ENCODE measurements at places on chromosomes 13 and 19. TPM values are rescaled to one million over a fixed set of nuclear protein-coding genes. Genes with fewer than 3 reads are reported as not detected.

Gene RASL11A
- total RNA-seq, result 11.2 TPM

Gene ZNF181
- total RNA-seq, result 14.4 TPM

Gene ZNF534
- total RNA-seq, result 0.27 TPM

Gene PCP2
- 1.3 TPM for total RNA-seq

Gene FSD1
- total RNA-seq, result not detected

Gene ATP4B
- total RNA-seq, result not detected

Gene ZNF132
- 5.5 TPM for total RNA-seq

Gene FOXA3
- total RNA-seq, result not detected

Gene GRWD1
- total RNA-seq, result 16.9 TPM

GRCh38 chr13:22964245-22964966 is 216.4 kb upstream of the SGCG start:
- DNase-seq, result no peak

DNA sequence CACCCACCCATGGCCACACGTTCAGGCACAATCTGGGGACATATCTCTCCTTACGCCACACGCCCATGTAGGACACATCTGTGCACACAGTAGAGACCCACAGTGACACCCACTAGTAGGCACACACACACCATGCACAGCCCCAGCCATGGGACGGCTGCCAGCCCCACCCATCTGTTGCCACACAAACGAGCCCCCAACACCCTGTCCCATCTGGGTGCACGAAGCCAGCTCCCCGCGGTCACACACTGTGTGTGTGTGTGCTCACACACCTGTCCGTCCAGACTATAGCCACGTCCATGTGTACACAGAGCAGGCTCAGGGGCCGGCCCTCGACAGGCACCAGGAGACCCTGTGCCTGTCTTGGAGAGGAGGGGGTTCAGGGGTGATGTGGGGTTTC is 10.6 kb downstream of the ERFL start:
- no peak for DNase-seq

DNA sequence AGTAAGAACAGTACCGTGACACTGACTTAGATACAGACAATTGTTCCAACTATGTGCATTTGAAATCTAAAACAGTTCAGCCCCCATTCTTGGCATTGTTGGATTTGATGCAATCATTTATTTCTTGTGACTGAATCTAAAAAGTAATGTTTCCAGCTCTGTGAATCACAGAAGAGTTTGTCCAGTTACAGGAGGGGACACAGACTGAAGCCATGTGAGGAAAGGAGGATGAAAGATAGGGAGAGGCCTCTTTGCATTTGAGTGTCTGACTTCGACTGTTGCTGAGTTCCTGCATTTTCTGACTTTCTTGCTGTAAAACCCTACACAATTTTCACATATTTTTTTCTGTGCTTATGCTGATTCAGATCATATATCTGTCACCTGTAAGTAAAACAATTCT is 179.3 kb upstream of the PCDH17 start:
- no peak for DNase-seq

DNA sequence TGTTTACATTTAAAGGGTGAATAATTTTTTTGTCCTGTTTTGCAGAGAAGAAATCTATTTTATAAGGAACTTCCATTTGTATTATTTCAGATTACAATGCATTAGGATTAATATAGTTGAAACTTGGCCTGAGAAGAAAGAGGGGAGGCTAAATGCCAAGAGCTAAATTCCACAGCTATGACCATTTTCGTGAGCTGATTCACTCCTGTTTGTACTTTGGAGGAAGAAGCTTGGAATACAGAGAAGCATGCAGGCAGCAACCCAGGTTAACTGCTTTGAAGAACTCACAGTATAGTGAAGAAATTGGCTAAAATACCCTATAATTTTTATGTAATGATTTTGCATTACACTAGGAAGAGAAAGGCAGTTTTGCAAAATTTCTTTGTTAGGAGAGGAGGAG is 309.4 kb upstream of the KLF12 start:
- no peak for DNase-seq

GRCh38 chr13:104967836-104968630 is 1567.4 kb downstream of the EFNB2 start:
- DNase-seq, result no peak

GRCh38 chr13:46166947-46167610 is 14.9 kb downstream of the LCP1 start:
- no peak for DNase-seq

GRCh38 chr13:23639674-23640073 is 69.5 kb downstream of the TNFRSF19 start:
- DNase-seq, result no peak

DNA sequence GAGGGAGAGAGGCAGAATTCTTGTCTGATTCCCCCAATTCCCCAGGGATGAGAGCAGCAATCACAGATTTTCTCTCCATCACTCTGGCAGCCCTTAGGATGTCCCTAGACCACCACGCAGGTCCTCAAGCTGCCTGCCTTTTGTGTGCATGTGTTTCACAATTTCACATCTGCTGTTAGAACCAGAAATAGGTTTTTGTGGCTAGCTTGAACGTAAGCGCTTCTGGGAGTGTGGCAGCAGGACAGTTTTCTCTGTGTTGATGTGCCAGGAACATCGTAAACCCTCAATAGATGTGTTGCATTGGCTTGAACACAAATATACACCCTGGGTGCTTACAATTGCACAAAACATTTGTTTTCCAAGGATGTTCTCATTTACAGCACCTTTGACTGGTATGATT is 78.8 kb upstream of the TMTC4 start:
- DNase-seq, result no peak

DNA sequence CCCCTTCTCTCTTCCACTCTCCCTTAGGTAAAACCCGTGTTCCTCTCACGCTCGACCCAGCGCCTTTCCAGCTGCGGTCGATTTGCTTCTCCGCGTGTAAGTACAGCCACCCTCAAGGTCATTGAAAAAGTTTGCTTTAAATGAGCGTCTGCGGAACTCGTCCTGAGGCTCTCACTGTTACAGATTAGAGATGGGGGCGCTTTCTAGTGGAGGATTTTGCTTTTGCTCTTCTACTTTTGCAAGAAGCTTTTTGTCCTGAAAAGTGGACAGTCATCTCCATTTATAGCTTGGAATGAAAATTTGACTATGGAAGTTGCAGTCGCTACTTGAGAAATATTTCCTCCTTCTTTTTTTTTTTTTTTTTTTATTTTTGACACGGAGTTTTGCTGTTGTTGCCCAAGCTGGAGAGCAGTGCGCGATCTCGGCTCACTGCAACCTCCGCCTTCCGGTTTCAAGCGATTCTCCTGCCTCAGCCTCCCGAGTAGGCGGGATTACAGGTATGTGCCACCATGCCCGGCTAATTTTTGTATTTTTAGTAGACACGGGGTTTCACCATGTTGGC is 595 bp upstream of the RAB20 start:
- no peak for DNase-seq

GRCh38 chr19:48509467-48510194 is 2.0 kb downstream of the LMTK3 start:
- no peak for DNase-seq

DNA sequence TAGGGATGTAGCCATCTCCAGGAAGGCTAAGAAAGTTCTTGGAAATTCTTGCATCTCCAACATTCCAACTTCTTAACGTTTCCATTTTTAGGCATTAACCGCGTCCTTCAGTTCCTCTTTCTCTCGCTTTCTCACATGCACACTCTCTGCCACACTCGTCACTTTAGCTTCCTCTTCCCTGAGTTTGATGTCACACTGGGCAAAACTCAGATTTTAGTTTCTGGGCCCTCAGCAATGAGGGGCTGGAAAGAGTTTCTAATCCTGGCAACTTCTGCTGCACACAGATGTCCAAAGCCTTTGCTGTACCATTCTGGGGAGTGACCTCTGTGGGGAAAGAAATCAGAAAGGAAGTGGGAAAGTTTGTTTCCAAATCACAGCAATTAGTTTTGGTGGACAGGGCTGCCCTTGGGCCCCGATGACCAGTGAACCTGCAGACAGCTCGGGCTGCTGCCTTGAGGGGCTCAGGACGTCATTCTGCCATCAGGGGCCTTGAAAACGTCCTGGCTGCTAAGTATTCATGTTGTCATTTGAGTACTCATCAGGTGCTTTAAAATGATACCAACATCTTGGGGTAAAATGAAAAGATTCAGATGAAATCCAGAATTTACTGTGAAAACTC is 89.3 kb downstream of the KL start:
- no peak for DNase-seq

GRCh38 chr13:28220166-28220565 is 81.8 kb downstream of the PAN3 start:
- no peak for DNase-seq

- DNase-seq, result no peak
Measured at GRCh38 chr13:35014606-35015213, 72.6 kb downstream of the NBEA start.

DNA sequence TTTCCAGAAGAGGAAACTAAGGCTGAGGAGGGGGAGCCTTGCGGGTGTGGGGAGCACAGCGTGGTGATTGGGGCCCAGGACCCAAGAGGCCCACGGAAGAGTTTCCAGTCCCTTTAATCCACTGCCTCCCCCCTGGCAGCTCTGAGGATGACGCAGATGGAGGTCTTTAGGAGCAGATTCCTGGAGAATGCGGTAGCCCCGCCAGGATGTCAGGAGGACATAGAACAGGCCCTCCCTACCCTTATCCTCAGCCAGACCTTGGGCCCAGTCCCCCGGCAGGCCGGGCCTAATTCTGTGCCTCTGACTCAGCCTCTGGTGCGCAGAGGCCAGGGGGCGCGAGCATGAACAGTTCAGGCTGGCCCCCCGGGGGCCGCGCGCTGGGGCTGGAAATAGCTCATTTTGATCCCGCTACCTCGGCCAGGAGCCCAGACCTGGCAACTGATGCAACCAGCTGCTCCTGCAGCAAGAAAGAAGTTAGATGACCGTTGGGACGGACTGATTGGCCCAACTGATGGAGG is 461 bp upstream of the HSPB6 start:
- peak; percentile 90 for DNase-seq

- no peak for DNase-seq
Measured at GRCh38 chr13:100203696-100204367, 114.9 kb downstream of the PCCA start.

GRCh38 chr13:46632176-46632575 is 79.2 kb downstream of the LRCH1 start:
- no peak for DNase-seq

GRCh38 chr13:44132710-44133109 is 240.9 kb upstream of the SERP2 start:
- DNase-seq, result peak; percentile 77

GRCh38 chr13:76636829-76637228 is 249.4 kb downstream of the KCTD12 start:
- DNase-seq, result no peak
